ENCODE measurements at places on chromosomes 6 and 20.

GRCh38 chr6:8278562-8278961, 156.8 kb downstream of the SLC35B3 start:
- DNase-seq, result no peak

DNA sequence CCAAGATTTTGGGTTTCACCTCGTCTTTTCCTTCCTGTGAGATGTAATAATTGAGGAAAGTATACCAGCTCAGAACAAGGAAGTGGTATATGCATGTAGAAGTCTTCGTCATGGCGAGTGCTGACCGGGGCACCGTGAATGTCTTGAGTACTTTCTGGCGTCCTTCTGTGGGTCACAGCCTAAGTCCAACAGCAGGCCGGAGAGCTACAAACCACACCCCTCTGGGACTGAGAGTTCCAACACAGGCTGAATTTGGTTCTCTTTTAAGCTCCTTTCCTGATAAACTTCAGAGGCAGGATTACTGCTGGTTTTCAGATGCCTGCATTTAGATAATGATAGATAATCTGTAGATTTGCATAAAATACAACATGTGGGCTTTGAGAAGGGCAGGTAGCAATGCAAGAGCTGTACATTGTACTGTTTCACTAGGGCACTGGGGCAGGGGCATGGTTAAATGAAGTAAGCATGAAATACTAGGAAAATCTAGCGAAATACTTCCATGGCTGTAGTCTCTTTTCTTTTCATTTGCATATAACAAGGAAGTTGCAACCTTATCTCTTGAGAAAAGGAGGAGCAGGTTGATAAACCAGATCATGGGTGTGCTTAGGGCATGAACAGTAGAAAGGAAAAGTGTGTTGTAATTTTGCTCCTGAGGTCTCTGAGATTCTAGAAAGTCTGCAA, at the start of gene ADTRP:
TSS of gene ADTRP (minus strand) at position 156 of the 681 bp plus-strand sequence. CDS start at position 112, 44 bp downstream.
- DNase-seq, result no peak

- no peak for DNase-seq
Observed at GRCh38 chr6:29938746-29939508, 3.4 kb upstream of the HLA-A start.

DNA sequence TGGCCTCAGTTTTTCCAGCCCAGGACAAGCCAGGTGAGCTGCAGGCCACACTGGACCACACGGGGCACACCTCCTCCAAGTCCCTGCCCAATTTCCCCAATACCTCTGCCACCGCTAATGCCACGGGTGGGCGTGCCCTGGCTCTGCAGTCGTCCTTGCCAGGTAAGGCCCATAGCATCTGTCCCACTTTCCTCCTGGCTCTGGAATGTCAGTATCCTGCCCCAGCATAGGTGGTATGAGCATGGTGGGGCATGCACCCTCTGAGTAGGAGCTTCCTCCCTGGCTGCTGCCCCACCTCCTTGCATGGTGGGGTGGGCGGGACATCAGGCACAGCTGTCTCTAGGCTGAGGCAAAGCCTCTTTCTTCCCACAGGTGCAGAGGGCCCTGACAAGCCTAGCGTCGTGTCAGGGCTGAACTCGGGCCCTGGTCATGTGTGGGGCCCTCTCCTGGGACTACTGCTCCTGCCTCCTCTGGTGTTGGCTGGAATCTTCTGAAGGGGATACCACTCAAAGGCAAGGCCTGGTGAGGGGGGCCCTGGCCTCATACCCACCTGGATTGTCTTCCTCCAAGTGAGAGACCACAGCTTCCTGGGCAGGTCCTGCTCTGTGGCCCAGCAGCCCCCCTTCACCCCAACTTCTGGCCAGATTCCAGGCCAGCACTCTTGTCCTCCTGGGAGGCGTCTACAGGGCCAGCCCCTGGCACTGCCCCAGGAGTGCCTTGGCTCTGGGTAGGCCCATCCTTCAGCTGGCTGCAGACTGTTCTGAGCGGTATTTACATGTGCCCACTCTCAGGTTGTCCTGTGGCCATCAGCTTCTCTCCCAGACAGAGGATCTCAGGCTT, 9.1 kb downstream of the PI16 start:
- no peak for DNase-seq

GRCh38 chr6:156427345-156427744, 349.8 kb upstream of the ARID1B start:
- DNase-seq, result no peak

- DNase-seq, result no peak
Observed at GRCh38 chr6:41685641-41686380, 47.5 kb downstream of the MDFI start.

- DNase-seq, result no peak
Observed at GRCh38 chr6:99514089-99514488, 1.1 kb downstream of the USP45 start.

DNA sequence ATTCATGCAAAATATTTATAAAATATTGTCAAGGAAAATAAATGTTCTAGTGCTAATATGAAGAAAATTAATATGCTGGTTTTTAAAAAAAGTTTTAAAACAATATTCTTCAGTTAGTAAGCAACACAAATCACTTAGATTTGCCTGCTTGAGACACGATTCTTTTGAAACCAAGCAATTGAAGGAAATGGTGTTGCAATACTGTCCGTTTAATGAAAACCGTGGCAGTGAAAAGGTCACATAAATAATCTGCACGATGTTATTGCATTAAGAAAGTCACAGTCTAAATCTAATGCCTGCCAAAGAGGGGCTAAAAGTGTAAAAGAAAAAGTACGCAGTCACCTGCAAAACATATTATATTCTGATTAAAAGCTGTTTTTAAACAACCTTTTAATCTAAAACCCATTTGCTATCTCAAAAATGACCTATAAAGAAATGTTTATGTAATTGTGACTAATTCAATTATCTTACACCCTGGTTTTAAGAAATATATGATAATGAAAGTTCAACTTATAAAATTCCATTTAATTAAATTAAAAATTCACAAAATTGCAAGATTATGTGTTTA, 143.0 kb downstream of the GMDS start:
- DNase-seq, result no peak

DNA sequence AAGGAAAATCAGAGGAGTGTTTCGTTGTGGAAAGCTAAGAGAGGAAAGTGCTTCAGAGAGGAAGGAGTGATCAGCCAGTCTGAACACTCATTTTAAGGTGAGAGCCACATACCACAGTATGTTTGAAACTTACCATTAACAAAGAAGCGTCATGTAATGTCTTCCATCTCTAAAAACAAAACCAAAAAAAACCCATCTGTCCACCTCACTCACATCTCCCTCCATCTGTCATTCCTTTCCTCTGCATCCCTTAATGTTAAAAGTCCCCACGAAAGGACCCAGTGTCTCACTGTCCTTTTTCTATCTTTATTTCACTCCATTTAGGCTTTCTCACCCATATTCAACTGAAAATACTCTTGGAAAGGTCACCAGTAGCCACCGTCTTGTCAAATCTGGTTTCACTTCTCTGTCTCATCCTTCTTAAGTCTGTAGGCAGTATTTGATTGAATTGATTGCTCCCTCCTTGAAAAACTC, 59.4 kb upstream of the GNRH2 start:
- no peak for DNase-seq

- peak; percentile 38 for DNase-seq
Observed at GRCh38 chr6:108541843-108542759, 18.6 kb upstream of the FOXO3 start.

DNA sequence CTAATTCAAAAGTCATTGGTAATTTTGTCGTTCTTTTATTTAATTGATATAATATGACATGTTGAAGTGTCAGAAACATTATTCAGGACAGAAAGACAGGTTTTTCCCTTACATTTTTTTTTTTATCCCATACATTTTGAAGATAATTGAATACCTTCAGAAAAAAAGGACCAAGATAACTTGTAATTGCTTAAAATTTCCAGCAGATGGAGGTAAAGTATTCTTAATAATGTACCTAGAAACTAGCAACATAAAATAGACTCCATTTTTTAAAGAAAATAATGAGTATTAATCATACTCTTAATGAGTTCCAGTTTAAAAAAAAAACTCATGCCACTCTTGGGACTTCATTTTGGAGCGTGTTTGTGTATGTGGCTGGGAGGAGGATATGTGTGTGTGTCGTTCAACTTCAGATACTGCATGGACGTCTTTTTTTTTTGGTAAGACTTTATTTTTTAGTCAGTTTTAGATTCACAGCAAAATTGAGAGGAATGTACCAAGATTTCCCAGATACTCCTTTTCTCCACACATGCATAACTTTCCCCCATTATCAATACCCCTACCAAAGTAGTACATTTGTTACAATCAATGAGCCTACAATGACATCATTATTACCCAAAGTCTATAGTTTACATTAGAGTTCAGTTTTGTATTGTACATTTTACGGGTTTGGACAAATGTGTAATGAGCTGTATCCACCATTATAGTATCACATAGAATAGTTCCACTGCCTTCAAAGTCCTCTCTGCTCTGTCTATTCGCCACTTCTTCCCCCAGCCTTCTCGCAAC, 79.4 kb downstream of the ROS1 start:
- no peak for DNase-seq
